ENCODE measurements at places on chromosomes 16 and 17. TPM values are rescaled to one million over a fixed set of nuclear protein-coding genes. Genes with fewer than 3 reads are reported as not detected.

BAHCC1 gene
- total RNA-seq = 57.4 TPM

GRCh38 chr16:49472598-49472997 is 99.0 kb downstream of the C16orf78 start:
- H3K36me3 ChIP-seq = no peaks in the 10 kb centered on the region
- no peak overlapping the region for H3K4me3 ChIP-seq
- no peak for DNase-seq
- no peaks in the 10 kb centered on the region for H3K4me1 ChIP-seq

- peaks cover 26% of the 10 kb centered on the region for H3K4me1 ChIP-seq
- no peak for DNase-seq
- peaks cover 30% of the 10 kb centered on the region for H3K27me3 ChIP-seq
- H3K4me3 ChIP-seq = no peak overlapping the region
These were observed 480.1 kb downstream of the SOX9 start for GRCh38 chr17:72600934-72601333.

GRCh38 chr17:71032746-71033273 is 863.5 kb downstream of the KCNJ2 start:
- no peak overlapping the region for H3K4me3 ChIP-seq
- peaks cover 2% of the 10 kb centered on the region for H3K36me3 ChIP-seq
- peak; percentile 10 for DNase-seq
- peaks cover 22% of the 10 kb centered on the region for H3K4me1 ChIP-seq

DNA sequence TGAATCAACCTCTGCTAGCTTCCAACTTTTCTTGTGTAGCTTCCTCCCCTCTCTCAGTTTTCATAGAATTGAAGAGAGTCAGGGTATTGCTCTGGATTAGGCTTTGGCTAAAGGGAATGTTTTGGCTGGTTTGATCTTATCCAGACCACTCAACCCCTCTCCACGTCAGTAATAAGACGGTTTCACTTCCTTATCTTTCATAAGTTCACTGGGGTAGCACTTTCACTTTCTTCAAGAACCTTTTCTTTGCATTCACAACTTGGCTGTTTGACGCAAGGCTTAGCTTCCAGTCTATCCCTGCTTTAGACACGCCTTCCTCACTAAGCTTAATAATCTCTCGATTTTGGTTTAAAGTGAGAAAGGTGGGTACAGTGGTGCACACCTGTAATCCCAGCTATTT is 29.7 kb upstream of the OR1A2 start:
- no peak overlapping the region for H3K4me3 ChIP-seq
- no peak for DNase-seq

HS3ST3B1 gene
- total RNA-seq = 57.0 TPM

GRCh38 chr17:76444518-76445311 is 8.2 kb downstream of the UBE2O start:
- peaks cover 78% of the 10 kb centered on the region for H3K4me1 ChIP-seq
- H3K4me3 ChIP-seq = peak overlapping the region; percentile 38
- peak overlapping the region; percentile 68 for H3K27ac ChIP-seq
- H3K27me3 ChIP-seq = no peaks in the 10 kb centered on the region

SMIM36 gene
- not detected for total RNA-seq

GRCh38 chr17:44038604-44039011 is 23.8 kb upstream of the TMEM101 start:
- H3K4me3 ChIP-seq = no peak overlapping the region
- H3K27me3 ChIP-seq = no peaks in the 10 kb centered on the region
- H3K36me3 ChIP-seq = peaks cover 7% of the 10 kb centered on the region
- peaks cover 6% of the 10 kb centered on the region for H3K4me1 ChIP-seq

DNA sequence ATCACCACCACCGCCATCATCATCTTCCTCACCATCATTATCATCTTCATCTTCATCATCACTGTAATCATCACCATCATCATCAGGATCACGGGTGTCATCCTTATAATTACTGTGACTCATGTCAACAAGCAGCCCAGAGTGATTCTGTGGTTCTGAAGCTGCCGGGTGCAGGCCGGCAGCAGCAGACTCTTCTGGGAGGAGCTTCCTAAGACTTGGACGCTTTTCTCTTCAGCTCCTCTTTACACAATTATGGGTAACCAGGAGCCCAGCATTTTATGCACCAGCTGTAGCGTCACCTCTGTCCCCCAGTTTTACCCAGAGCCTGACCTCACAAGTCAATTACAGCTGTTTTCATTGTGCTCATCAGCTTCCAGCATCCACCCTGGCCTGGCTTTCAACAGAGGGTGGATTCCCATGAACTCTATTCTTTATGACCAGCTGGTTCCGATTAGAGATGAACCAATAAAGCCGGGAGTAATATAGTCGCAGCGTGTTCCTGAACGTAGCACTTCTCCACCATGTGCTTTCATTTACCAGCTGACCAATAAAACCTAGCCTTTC is 275.8 kb downstream of the FOXL1 start:
- peaks cover 19% of the 10 kb centered on the region for H3K4me1 ChIP-seq
- H3K27ac ChIP-seq = no peak overlapping the region
- no peak overlapping the region for H3K4me3 ChIP-seq
- no peaks in the 10 kb centered on the region for H3K36me3 ChIP-seq

GRCh38 chr17:64345689-64346376 is 44.8 kb downstream of the PECAM1 start:
- H3K27ac ChIP-seq = no peak overlapping the region
- no peaks in the 10 kb centered on the region for H3K27me3 ChIP-seq
- peaks cover 18% of the 10 kb centered on the region for H3K4me1 ChIP-seq

DNA sequence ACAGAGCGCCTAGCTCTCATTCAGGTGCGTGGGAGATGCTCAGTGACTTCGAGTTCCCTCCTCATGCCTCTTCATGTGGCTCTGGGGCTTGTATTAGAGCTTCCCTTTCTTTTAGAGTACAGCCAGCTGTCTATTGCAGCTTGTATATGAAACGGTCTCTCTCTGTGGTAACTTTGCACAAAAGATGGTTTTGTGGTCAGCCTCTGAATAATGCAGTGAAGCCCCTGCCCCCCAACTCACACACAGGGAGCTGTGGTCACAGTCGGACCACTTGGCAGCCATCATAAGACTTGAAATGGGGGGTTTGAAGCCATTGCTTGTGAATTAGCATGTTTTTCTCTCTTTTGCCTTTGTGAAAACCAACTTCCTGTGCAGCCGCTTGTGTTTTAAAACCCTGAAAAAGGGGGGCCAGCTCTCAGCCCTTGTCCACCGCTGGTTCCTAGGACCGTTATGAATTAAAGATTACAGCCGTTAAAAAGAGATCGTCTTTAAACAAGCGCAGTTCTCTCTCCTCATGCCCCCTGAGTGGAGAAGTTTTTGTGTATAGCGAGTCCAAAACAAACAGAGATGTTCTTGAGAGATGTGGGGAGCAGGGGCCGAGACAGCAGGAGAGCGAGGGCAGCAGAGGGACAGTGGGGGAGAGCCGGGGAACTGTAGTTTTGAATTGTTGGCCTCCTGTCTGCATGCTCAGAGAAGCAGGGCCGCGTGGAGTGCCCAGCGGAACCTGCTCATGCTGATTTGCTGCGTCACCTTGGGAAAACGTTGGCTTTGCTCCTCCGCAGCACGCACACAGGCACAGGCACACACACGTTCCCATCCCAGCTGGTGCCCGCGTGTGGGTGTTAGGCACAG is 199.0 kb downstream of the MSI2 start:
- H3K36me3 ChIP-seq = peaks cover 12% of the 10 kb centered on the region
- peak overlapping the region; percentile 97 for H3K27ac ChIP-seq
- no peak for DNase-seq
- H3K27me3 ChIP-seq = no peaks in the 10 kb centered on the region

- H3K4me1 ChIP-seq = peaks cover 17% of the 10 kb centered on the region
- H3K36me3 ChIP-seq = no peaks in the 10 kb centered on the region
- no peak overlapping the region for H3K27ac ChIP-seq
- peaks cover 67% of the 10 kb centered on the region for H3K27me3 ChIP-seq
- no peak for DNase-seq
These were observed 4.9 kb upstream of the HSD11B2 start for GRCh38 chr16:67426022-67426421.

RANGRF gene
- total RNA-seq = 48.5 TPM

ITGAE gene
- 45.5 TPM for total RNA-seq

GRCh38 chr17:63961355-63962212 is 11.1 kb downstream of the SCN4A start:
- no peaks in the 10 kb centered on the region for H3K36me3 ChIP-seq
- DNase-seq = peak; percentile 81
- peak overlapping the region; percentile 6 for H3K27ac ChIP-seq
- peak overlapping the region; percentile 44 for H3K4me3 ChIP-seq
- peaks cover 17% of the 10 kb centered on the region for H3K4me1 ChIP-seq
- peaks cover 2% of the 10 kb centered on the region for H3K27me3 ChIP-seq

DNA sequence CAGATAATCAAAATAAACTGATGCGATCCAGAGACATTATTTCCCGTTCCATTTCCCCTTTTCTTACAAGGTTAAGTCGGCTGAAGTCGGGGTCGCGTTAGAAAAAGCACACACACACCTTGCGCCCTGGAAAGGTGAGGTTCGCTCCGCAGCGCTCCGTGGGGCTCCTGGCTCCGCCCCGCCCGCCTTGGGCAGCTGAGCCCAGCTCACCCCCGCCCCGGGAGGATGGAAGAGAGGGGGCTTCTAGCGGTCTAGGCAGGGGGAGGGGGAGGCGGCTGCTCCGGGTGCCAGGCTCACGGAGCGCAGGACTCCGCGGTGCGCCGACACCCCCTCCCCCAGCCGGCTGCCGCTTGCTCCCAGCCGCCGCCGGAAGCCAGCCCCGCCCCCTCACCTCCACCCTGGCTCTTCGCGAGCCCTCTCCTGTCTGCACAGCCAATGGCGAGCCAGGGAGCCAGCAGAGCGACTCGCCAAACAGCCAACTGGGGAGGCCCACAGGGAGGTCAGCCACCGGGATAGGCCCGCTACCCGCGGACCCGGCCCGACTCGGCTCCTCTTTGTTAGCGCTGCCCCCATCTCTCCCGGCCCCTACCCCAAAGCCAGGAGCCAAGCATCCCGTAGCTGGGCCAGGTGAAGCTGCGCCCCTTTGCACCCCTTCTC is 30.4 kb downstream of the FAM222B start:
- H3K4me1 ChIP-seq = peaks cover 41% of the 10 kb centered on the region
- peak overlapping the region; percentile 97 for H3K27ac ChIP-seq
- H3K27me3 ChIP-seq = no peaks in the 10 kb centered on the region
- H3K36me3 ChIP-seq = no peaks in the 10 kb centered on the region
- H3K4me3 ChIP-seq = peak overlapping the region; percentile 95

DNA sequence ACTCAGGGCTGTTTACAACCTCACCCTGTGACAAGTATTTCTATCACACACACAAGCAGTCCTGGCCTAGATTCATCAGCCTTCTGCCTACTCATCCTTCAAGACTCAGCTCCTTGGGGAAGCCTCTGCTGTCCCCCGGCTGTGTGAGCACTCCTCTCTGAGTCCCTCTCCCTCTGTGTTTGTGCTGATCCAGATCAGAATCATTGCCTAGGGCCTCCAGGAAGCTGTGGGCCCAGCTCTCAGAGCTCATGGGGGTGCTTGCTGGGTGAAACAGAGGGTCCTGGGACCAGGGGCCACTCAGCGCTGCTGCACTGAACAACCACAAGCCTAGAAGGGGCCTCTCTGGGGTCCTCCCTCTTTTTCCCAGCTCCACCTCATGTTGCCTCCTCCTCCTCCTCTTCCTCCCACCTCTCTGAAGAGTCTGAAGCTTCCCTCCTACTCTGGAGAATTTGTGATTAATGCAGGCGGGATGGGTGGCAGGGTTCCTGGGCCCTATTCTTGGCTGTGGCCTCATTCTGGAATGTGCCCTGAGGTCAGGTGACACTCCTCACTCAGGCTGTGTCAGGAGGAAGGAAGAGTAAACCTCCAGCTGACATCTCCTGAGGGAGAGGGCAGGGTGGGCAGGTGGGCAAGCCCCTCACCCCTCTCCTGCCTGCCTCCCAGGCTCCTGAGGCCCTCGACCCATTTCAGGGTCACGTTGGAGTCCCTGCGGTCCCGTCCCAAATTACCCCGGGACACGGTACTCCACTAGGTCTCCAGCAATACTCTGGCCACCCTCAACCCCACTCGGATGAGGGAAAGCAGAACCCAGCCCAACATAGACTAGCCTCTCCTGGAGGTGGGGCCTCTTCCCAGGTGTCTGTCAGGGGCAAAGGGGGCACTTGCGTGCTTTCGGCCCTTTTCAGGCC is 10.1 kb downstream of the WFIKKN2 start:
- no peak overlapping the region for H3K4me3 ChIP-seq
- no peaks in the 10 kb centered on the region for H3K27me3 ChIP-seq
- H3K4me1 ChIP-seq = peaks cover 21% of the 10 kb centered on the region
- no peak for DNase-seq
- H3K36me3 ChIP-seq = no peaks in the 10 kb centered on the region
- no peak overlapping the region for H3K27ac ChIP-seq

C1QTNF8 gene
- total RNA-seq = 0.30 TPM

NOD2 gene
- 0.57 TPM for total RNA-seq

GRCh38 chr16:1416521-1416941 is 2.0 kb upstream of the UNKL start:
- H3K4me1 ChIP-seq = peaks cover 17% of the 10 kb centered on the region
- DNase-seq = no peak
- H3K36me3 ChIP-seq = peaks cover 4% of the 10 kb centered on the region
- H3K4me3 ChIP-seq = peak overlapping the region; percentile 80
- no peaks in the 10 kb centered on the region for H3K27me3 ChIP-seq

GRCh38 chr17:79891113-79891730 is 52.0 kb upstream of the CBX4 start:
- no peaks in the 10 kb centered on the region for H3K4me1 ChIP-seq
- peak overlapping the region; percentile 35 for H3K27ac ChIP-seq
- peaks cover 25% of the 10 kb centered on the region for H3K27me3 ChIP-seq
- H3K4me3 ChIP-seq = no peak overlapping the region
- no peaks in the 10 kb centered on the region for H3K36me3 ChIP-seq

DNA sequence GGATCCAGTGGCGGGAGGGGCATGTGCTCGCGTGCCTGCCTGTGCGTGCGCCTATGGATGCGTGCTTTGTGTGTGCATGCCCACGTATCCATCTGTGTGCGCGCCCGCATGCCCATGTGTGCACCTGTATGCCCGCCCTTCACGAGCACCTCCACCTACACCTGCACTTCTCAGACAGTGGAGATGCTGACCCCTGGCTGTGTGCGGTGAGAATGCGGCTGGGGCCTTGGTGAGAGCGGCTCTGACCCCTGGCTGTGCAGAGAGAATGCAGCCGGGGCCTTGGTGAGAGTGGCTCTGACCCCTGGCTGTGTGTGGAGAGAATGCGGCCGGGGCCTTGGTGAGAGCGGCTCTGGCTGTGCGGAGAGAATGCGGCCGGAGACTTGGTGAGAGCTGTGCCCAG is 33.9 kb downstream of the AXIN1 start:
- no peaks in the 10 kb centered on the region for H3K36me3 ChIP-seq
- H3K27ac ChIP-seq = peak overlapping the region; percentile 86
- no peaks in the 10 kb centered on the region for H3K27me3 ChIP-seq
- H3K4me3 ChIP-seq = no peak overlapping the region
- peaks cover 22% of the 10 kb centered on the region for H3K4me1 ChIP-seq

DNA sequence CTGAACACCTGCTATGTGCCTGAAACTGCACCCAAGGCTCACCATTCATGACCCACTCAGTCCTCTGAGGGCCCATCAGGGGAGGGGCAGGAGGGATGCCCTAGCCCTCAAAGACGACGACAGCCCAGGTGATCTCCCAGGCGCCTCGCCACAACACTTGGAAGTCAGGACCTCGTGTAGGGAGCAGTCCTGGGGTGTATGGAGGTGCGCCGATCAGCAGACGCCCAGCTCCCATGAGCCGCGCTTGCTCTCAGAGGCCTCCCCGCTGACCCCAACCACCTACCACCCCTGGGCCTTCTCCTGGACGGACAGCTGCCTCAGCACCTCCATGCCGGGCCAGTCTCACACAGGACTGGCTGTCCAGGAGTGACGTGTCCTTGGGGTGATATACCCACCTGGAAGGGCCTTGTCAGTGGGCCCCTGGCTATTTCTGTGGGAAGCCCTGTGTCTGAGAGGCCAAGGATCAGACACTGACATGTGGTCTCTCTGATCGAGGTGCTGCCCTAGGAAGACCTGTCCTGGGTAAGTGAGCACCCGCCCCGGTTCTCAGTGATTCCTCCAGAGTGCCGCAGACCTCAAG is 26.7 kb downstream of the KDM8 start:
- no peaks in the 10 kb centered on the region for H3K36me3 ChIP-seq
- peaks cover 3% of the 10 kb centered on the region for H3K4me1 ChIP-seq
- no peak overlapping the region for H3K27ac ChIP-seq
- no peaks in the 10 kb centered on the region for H3K27me3 ChIP-seq
- DNase-seq = no peak
- H3K4me3 ChIP-seq = no peak overlapping the region

CACNA1G gene
- total RNA-seq = 1.1 TPM
